ENCODE measurements at places on chromosomes 2 and 18.

DNA sequence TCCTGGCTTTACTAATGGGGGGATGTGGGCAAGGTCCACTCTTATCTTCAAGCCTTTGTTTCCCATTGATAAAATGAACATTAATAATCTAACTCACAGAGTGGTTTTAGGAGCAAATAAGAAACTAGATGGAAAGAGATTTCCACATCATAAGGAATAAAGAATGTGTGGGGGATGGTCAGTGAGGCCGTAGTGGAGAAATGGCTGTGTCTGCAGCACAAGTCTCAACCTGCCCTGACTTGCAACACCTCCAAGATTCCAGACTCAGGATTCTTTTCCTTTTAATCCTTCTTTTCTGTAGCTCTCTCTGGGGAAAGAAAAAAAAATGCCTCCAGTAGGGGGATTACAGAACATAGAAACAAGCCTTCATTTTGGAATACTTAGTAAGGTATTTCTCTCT, 124.2 kb upstream of the MEX3C start:
- no peak for DNase-seq

DNA sequence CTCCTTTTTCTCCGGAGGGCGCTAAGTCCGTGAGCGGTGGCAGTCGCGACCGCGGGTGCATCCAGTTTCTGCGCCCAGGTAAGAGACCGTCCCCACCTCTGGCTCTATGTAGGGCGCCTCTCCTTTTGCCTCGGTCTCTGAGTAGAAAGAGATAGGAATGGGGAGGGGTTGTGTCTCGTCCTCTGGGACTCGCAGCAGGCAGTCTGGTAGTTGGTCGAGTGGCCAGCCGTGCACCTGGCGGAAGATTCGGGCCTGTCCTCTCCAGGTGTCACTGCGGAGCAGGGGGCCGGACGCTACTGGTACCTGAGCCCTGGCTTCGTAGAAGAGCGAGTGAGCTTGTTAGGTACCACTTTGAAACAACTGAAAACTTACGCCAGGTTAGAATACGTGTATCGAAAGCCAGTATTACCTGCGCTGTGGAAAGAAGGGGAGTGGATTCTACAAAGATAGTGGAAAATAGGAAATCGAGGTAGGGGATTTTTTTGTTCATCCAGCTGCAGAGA, 403 bp downstream of the MAP2 start:
- no peak for DNase-seq

GRCh38 chr18:48605408-48605845, 66.6 kb downstream of the CTIF start:
- no peak for DNase-seq

- no peak for DNase-seq
Measured at GRCh38 chr2:190853531-190854383, 26.9 kb upstream of the GLS start.

GRCh38 chr2:8526403-8526696, 155.5 kb upstream of the ID2 start:
- DNase-seq, result no peak

DNA sequence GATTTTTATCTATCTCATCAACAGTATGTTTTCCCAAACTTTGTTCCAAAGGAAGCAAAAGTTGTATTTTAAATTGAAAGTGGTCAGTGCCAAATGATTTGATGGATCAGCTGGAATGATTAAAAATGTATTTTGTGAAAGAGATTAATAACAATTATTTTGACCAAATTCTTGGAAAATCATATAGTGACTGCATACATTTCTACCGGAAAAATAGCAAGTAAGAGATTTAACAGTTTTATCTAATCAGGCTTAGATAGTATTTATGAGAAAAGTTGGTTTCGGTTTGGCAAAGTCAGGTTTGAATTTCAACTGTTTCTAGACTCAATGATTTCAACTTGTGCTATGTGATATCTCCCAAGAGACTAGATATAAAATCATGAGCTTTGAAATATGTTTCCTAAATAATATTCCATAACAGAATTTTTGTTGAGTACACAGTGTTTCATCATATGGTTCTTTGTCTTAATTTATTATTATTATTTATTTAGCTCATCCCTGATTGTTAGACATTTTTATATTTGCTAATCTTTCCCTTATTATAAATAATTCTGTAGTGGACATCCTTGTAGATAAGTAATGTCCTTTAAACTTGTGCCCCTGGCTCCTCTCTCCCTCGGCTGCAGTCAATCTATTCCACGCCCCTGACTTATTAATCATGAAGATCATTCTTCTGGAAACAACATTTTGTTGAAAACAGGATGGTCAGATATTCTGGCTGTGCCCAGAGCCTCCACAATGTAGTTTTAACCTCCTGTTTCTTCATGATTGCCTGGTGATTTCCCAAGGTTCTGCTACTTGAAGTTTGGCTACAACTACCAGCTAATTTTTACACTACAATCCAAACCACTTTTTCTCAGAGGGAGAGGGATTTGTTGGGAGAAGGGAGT, 520.7 kb upstream of the TCF4 start:
- no peak for DNase-seq

DNA sequence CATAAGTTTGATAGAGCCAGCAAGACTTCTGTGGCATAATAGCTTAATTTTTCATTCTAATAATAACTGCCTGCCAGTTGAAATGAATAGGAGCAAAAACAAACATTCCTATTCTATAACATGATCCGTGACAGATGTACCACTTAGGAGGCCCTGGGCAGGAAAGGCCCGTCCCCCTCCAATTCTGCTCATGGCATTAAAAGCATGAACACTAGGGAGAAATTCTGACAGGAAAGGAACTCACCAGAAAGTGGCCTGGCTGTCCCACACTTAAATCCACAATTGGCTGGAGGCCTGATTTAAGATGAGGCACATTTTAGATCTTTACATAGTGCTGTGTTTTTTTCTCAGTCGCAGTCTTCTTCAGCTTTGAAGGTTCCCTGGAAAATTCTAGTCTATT, 261.9 kb upstream of the ETAA1 start:
- no peak for DNase-seq

- no peak for DNase-seq
Measured at GRCh38 chr2:10035053-10035422, 8.3 kb upstream of the KLF11 start.

DNA sequence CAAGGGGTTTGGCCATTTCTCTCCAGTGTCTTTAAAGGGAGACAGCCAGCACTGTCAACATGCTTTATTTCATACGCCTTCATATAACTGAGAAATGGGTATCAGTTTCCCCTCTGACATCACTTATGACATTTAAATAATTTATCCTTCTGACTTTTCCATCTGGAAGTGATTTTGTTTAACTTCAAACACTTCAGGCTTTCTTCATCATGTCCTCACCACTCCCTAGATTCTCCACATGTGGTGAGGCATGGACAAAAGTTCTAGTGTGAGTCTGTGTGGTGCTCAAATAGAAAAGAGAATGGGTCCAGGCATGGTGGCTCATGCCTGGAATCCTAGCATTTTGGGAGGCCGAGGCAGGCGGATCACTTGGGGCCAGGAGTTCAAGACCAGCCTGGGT, 158.6 kb downstream of the TXNL1 start:
- DNase-seq, result no peak

DNA sequence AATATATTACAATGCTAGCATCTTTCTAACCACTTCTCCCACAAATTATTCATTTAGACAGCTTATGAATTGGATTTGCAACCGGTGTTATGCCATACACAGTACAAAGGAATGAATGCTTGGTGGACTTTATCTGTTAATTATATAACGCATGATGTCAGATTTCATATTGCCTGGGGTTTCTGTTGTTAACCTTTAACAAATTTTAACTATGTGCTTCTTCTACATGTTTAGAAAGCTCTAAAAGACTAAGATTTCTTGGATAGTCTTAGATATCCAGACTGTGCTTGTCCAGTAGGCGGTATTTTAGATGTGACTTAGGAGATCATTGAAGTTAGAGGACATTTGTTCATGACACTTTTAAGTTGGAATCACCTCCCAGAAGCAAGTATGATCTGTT, 976.3 kb downstream of the TMEM182 start:
- no peak for DNase-seq

GRCh38 chr2:42046819-42047487, 868 bp upstream of the PKDCC start:
- DNase-seq, result no peak

DNA sequence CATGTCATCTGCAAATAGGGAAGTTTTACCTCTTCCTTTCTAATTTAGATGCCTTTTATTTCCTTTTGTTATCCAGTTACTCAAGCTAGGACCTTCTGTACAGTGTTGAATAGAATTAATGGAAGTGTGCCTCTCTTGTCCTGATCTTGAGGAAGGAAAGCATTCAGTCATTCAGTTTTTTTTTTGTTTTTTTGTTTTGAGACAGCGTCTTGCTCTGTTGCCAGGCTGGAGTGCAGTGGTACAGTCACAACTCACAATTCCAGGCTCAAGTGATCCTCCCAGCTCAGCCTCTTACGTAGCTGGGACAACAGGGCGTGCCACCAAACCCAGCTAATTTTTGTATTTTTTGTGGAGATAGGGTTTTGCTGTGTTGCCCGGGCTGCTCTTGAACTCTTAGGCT, 203.9 kb upstream of the ALPP start:
- no peak for DNase-seq

DNA sequence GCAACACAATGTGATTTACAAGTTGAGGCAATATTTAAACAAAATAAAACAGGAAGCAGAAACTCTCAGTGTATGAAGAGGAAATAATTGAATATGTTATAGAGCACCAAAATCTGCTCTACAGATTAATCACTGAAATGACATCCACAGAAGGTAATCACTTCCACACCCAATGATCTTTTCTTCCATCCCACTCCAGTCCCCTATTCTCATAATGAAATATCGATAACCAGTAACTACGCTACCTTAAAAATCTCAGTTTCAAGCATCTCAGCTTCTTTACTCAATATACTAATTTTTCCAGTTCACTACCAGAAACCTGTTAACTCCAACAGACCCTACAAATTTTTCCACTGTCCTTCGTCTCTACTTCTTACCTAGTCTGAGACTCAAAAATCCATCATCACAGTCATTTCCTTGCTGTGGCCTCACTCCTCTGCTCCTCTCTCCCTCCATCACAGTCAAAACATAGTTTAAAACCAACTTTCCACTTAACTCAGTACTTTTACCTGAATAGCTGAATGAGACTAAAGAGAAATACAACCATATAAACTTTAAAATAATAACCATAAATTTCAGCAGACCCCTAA, 67.1 kb downstream of the MEMO1 start:
- DNase-seq, result no peak

DNA sequence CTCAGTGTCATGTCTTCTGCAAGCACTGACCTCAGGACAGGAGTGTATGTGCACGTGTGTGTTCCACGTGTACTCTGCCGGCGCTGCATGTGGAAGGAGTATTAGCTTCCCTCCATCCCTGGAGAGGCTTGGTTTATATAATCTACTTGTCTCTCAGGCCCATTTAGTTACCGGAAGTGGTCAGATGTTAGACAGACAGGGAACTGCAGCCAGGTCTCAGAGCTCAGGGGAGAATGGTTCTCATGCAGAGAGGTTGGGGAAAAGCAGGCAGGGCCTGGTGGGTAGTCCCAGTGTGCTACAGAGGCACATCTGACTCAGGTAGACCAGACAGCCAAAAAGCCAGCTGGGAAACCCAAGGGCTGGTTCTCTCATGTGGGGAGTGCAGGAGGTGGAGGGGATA, 167.9 kb downstream of the CTIF start:
- DNase-seq, result no peak

- no peak for DNase-seq
Measured at GRCh38 chr2:12169721-12170120, 423.3 kb downstream of the LPIN1 start.

DNA sequence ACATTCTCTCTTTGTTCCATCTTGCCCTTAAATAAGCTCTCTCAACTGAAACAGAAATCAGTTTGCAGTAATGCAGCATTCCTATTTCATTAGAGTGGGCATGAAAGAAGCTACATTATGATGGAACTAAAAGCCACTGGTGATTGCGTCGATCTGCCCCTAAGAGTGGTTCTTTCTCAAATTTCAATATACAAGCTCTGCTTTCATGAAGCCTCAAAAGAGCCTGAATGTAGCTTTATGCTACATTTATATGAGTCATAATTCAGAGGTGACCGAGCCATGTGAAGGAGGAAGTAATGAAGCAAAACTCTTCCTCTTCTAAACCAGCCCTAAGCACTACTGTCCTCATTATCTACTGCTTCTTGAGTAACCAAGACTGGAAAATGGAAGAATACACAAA, 64.8 kb upstream of the CYTIP start:
- no peak for DNase-seq

- DNase-seq, result no peak
Measured at GRCh38 chr2:9384521-9384920, 38.8 kb downstream of the ITGB1BP1 start.

DNA sequence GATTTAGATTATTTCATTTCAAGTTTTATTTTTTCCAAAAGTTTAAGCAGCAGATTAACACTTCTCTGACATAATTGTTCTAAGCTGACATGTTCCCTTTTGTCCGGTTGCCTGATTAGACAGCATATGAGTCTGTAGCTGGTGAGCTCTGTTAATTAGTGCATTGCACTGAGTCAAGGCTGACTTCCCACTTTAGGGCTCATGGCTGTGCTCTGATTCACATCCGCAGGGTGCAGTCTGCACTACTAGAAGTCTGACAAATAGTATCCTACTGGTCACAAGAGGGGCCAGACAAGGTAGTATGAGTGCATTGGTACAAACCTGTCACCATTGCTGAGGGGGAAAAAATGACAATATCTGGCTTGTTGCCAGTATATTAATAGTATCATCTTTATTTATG, 443.9 kb upstream of the ZNF804A start:
- no peak for DNase-seq

GRCh38 chr2:174263997-174264396, 15.7 kb upstream of the OLA1 start:
- DNase-seq, result no peak

Measured in stimulated activated CD8-positive, alpha-beta memory T cell treated with anti-CD3 and anti-CD28 coated beads, Interleukin-12 subunit alpha, Interleukin-12 subunit beta, amount 100 ng/mL, for 1 hour (primary cell).